ENCODE measurements at places on chromosomes 2 and 18.

DNA sequence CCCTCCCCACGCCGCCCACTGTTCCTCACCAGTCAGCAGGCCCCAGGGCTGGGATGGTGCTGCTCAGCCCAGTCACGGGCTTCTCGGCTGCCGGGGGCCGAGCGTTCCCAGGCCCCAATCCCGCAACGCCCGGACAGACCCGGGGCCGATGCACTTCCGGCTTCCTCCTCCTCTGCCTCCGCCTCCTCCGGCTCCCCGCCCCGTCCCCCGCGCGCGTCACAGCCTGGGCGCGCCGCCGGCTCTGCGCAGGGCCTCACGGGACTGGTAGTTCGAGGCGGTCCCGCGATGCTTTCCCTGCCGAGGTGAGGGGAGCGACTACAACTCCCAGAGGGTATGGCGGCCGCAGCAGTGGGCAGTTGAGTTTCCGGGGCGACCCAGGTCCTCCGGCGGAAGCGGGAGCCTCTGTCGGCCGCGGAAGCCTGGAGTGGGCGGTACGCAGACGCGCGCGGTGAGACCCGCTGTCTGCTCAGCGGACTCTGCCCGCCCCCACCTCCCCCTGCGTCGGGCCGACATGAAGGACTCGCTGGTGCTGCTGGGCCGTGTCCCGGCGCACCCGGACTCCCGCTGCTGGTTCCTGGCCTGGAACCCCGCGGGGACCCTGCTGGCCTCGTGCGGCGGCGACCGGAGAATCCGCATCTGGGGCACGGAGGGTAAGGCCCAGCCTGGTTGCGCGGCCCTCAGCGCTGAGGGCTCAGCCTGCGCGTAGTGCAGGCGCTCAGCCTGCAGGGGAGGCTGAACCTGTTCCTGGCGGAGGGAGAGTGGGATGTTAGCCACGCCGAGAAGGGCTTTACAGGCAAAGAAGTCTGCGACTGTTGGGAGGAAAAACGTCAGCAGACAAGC lies at the start of the genes CIAO1 and TMEM127:
TSS of gene CIAO1 (plus strand) at position 386 of the 840 bp plus-strand sequence. CDS start at position 512, 126 bp downstream.
TSS of gene TMEM127 (minus strand) at position 158 of the 840 bp plus-strand sequence. CDS start 616 bp downstream, outside the sequence.
- DNase-seq: peak; percentile 99

- no peak for DNase-seq
Observed at GRCh38 chr2:195364015-195364965, 292.7 kb upstream of the SLC39A10 start.

DNA sequence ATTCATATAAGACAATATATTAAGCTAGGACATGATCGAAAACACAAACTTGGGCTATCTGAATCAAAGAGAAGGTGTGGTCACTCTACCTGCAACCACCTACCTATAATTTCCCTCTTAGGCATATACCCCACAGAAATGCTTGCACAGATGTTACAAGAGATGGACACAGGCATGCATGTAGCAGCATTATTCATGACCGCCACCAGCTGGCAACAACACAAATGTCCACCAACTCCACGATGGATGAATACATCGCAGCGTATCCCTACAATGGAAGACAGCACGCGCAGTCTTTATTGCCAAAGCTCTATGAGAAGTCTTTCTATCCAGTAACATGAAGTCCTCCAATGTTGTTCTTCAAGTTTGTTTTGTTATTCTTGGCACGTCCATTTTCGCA lies 90.8 kb downstream of the ARL4C start:
- DNase-seq: no peak

DNA sequence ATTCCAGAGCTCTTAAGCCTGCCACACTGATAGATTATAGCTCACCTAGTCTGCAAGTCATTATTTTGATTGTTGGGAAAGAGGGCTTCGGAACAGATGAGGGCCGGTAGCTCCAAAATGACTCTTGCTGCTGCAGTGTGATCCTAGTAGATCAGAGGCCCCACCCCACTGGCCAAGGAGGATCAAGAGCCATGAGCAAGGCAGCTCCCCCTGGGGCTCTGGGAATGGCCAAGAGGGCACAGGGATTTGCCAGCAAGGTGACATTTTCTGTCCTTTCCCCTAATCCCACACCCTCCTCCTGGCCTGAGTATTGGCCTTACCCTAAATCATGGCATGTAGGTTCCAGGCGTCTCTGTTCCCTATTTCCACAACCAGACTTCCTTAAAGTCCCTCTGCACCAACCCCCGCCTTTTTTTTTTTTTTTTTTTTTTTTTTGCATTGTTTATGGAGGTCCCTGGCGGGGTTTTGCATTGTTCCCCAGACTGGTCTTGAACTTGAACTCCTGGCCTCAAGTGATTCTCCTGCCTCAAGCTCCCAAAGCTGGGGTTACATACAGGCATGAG lies 36.5 kb downstream of the EIF4E2 start:
- DNase-seq: no peak

DNA sequence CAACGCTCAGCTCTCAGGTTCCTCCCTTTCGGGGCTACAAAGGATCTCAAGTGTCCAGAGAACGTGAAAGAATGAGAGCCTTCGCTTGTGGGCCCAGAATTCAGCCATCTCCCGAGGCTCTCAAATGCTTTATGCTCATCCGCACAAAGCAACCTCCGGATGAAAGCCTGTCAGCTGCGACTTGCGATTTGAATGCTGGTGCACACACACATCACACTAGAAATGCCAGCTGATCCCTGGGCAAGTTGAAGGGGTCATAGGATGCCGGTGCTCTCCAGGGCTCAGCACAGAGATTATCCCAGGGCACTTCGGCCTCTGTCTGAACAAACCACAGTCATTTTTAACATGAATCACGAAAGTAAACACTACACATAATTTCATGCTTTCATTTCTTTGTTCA lies 141.8 kb upstream of the MYT1L start:
- DNase-seq: no peak

- no peak for DNase-seq
Observed at GRCh38 chr18:808086-808485, 4.0 kb downstream of the YES1 start.

DNA sequence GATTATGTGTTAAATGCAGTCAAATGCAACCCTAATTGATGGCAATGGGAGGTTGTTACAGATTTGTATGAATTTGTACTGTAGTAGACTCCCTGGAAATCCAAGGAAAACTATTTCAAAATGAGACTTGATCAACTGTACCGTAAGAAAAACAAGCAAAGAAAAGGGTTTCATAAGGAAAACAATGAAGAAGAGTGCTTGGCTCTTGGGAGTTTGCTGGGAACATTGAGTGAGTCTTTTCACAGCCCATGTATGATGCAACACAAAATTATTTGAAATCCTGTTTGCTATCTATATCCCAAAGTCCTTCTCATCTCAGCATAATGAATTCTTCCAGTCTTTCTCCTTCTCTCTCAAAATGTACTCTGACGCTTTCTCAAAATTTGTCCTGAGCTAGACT lies 67.0 kb upstream of the OSR1 start:
- DNase-seq: no peak

- DNase-seq: no peak
Observed at GRCh38 chr2:67272195-67272594, 124.9 kb upstream of the ETAA1 start.

- DNase-seq: no peak
Observed at GRCh38 chr2:172420216-172420615, 7.2 kb upstream of the ITGA6 start.

GRCh38 chr2:102147935-102148334 lies 5.4 kb downstream of the IL1R1 start:
- no peak for DNase-seq

DNA sequence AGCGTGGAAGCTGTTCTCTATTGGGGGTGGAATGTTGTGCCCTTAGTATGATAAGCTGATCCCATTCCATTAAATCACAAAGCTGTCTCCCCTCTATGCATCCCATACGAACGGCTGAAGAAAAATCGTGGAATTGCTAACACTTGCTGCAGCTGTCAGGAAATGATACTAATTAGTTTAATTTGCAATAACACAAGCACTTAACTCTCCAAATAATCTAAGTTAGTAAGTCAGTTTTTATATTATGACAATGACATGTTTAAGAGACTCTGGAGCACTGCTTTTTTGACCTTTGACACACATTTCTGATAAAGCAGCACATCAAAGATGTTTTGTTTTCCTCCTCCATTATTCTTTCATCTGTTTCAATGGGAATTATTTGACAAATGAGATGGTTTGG lies 123.7 kb upstream of the SATB2 start:
- DNase-seq: no peak

- DNase-seq: no peak
Observed at GRCh38 chr2:33209976-33210375, 263.2 kb downstream of the LTBP1 start.

DNA sequence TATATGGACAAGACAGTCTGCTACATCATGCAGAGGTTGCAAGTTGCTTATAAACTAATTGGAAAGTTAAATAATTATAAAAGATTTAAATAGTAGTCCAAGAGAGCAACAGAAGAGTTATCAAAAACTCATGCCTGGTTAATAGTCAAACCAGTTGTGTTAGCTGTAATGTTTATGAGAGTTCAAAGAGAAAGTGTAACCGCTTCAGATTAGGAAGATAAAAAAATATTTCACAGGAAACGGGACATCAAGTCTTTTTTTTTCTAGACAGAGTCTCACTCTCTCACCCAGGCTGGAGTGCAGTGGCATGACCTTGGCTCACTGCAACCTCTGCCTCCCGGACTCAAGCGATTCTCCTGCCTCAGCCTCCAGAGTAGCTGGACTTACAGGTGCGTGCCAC lies 34.6 kb upstream of the RNF125 start:
- DNase-seq: no peak

- peak; percentile 89 for DNase-seq
Observed at GRCh38 chr2:172095146-172095904, 7.4 kb downstream of the DLX2 start.

DNA sequence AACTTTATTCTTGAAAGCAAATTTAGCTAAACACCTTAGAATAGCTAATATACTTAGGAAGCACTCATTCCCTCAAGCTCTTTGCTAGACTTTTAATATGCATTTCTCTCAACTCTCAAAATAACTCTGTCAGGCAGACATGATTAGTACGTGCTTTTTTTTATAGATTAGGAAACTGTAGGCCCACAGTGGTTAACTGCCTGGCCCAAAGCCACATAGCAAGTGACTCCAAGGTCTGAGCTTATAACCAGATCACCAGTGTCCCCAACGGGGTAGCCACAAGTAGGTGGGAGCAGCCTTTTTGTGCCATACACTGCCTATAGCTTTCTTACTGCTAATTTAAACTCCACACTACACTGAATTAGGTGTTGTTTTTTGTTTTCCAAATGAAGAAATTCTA lies 576.8 kb downstream of the METTL4 start:
- DNase-seq: no peak

DNA sequence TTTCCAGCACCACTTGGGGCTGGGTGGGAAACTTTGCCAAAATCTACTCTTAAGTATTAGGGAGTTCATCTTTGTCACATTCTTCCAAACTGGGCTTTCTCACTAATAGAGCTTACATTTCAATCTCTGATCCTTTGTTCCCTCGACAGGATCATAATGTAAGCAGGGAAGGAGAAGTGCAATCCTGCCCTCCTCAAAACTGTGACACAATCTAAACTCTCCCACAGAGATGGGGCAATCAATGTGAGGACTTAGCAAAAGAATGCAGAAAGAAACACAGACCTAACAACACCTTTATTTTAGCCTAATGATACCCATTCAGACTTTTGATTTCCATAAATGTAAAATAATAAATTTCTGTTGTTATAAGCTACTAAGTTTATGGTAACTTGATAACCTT lies 40.8 kb downstream of the DSEL start:
- DNase-seq: no peak

GRCh38 chr18:65235966-65236624 lies 514.7 kb upstream of the CDH7 start:
- no peak for DNase-seq

- DNase-seq: no peak
Observed at GRCh38 chr2:25115902-25116301, 52.5 kb downstream of the POMC start.

DNA sequence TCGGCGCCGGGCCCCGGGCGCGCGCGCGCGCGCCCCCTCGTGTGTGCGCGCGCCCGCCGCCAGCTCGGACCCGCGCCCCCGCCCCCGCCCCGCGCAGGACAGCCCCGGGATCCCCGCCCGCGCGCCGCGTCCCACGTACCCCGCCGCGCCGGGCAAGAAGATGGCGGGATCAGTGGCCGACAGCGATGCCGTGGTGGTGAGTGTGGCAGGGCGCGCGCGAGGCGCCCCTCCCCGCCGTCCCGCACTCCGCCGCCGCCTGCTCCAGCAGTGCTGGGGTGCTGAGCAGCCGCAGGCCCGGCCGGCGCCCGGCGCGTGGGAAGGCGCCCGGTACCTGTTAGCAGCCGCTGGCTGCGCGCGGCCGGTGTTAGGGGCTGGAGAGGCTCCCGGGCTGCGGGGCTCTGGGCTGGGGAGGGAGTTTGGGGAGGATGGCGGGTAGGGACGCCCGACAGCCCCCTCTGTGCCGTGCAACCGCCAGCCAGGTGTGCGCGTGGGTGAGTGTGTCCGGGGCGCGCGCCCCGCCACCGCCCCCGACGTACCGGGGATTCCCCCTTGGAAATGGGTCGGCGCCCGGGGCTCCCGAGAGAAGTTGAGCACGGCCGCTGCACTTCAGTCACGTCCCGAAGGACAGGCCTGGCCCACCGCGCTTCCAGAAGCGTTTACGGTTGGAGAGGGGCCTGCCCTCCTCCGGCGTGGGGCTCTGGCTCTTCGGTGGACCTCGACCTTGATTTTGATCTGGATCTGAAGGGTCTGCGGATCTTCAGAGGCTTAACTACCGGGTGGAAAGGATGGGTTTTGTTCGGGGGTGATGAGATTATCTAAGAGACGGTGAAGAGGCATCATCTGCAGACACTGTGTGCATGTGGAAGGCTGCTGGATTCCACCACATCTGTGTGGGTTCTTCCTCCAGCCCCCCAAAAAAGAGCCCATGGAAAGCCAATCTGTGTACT lies 697 bp downstream of the LGALSL start:
- no peak for DNase-seq

DNA sequence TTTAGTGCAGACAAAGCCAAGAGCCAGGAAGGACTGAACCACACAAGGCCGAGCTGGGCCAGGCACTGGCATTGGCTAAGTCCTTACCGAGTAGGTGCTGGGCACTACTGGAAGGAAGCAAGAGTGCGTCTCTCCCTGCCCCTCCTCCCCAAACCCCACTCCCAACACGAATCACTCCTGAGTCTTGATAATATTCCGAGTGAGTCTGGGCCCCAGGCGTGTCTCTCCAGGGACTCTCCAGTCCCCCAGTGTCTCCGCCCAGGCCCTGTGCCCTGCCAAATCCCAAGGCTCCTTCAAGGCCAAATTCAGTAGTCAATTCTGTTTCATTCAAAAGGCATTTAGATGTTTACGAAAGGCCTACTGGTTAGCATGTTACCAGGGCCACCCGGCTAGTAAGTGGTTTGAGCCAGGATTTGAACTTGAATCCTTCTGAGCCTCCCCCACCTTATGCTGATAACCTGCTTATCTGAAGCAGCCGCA lies 82.8 kb downstream of the GLI2 start:
- no peak for DNase-seq

- no peak for DNase-seq
Observed at GRCh38 chr2:211435331-211435730, 878.9 kb downstream of the CPS1 start.

DNA sequence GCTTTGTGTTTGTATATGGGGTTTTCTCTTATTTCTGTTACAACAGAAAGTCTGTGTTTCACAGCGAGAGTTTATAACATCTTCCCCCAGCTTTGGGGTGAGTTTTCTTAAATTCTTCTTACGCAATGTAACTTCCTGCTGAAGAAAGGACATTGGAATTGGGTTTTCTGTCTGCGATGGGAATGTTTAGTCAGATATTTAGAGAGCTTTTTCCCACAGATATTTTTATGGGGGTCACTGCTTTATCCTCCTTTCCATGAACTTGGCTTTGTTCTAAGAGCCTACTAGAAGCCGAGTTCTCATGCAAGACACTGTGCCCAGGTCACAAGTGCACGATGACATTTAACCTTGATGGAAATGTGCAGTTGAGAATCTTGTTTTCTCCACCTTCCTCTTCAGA lies 22.1 kb downstream of the B3GNT2 start:
- DNase-seq: no peak

GRCh38 chr2:96760036-96760985 lies at the start of gene CNNM4:
CNNM4 (plus strand) TSS chr2:96760902; CDS start chr2:96761000, 98 bp downstream.
- peak; percentile 94 for DNase-seq

GRCh38 chr2:28704621-28705020 lies 47.0 kb upstream of the PPP1CB start:
- no peak for DNase-seq

Measured in RWPE2 (cell line).